Thyroid gland (tissue), 4 donors: ENCODE measurements at places on chromosomes 1 and 21.

- no peak for DNase-seq
Measured at GRCh38 chr1:40833979-40834378, 28.2 kb downstream of the CITED4 start.

- no peak for DNase-seq
Measured at GRCh38 chr21:44767834-44768831, 33.5 kb downstream of the UBE2G2 start.

DNA sequence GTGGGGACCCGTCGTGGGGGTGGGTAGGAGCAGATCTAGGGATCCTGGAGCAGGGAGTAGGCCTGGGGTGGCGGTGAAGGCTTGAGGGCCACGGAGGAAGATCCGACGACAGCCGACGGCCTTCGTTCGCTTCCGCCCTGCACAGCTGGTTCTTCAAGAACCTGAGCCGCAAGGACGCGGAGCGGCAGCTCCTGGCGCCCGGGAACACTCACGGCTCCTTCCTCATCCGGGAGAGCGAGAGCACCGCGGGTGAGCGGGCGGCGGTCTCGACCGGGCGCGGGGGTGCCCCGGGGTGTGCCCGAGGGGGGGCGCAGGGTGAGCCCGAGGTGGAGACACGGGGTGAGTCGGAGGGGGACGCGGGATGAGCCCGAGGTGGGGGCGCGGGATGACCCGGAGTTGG, 16.5 kb upstream of the HDAC1 start:
- DNase-seq: peak; percentile 53

DNA sequence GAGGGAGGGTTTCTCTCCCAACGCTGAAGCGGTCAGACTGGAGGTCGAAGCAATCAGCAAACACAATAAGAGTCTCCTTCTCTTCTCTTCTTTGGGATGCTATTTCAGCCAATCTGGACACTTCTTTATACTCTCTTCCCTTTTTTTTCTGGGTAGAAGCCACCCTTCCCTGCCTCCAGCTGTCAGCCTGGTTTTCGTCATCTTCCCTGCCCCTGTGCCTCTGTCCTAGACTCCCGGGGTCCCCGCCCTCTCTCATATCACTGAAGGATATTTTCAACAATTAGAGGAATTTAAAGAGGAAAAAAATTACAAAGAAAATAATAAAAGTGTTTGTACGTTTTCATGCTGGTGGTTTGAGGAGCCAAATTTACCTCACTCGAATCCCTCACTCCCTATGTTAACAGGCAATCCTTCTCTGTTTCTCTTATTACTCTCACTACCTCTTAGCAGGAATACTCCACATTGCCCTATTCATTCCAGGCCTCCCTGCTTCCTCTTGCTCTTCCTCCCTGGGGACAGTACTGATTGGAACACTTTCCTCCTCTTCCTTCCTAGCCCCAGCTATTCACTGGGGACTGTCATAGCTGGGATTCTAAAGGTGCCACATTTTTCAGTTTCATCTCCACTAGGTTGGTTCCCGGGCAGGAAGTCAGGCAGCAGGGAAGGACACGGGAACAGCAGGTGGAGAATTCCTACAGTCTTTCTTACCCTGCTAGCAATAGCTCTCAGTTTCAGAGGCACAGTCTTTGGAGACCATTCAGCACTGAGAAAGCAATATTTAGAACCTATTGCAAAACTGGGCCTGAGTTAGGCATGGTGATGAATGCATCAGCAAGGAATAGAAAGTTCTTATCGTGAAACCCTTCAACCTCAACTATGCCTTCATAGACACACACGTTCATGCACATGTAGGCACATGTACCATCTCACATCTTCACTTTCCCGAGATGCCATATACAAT, 288.0 kb downstream of the PBX1 start:
- no peak for DNase-seq

GRCh38 chr21:23968722-23969647, 1638.3 kb downstream of the MRPL39 start:
- DNase-seq: no peak

DNA sequence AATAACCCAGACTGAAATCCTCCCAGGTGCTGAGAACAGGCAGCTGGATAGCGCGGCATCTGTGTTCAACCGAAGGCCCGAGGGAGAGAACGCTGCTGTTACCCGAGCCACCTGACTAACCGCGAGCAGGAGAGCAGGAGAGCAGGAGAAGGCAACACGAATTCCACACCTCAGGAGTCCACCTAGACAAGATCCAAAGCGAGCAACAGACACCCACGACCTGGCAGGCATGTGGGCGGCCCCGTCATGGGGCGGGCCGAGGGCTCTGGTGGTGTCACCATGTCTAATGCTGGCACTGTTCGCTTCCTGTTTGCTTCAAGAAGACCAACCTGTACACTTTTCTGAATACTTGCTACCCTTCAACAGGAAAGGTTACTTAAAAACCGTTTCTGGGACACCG, 20.9 kb upstream of the SPATC1L start:
- no peak for DNase-seq

DNA sequence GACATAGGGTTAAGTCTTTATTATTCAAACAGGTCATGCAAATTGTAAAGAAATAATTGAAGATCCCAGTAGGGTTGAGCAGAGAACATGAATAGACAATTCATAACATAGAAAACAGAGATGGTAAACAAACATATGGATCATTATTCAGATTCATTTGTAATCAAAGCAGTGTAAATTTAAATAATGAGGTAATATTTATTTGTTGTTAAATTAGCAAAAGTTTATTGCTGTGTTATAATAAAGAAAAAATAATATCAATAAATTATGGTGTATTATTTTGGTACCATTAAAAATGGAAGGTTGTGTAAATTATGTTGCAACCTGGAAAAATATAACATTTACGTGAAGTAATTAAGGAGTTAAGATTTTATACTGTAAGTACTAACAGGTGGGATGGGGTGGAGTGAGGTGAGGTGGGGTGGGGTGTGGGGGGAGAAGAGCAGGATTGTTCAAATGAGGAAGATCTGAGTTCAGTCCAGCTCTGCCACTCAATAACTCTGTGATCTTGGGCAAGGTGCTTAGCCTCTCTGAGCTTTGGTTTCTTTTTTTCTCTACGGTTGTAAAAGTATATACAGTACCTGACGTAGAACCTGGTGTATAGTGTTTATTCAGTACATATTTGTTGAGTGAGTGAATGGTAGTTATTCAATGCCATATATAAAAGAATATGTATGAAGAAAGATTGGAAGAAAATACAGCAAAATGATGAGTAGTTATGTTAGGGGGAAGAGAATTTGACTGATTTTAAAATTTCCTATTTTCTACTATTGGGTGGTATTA, 140.3 kb upstream of the KIF26B start:
- DNase-seq: no peak

- peak; percentile 76 for DNase-seq
Measured at GRCh38 chr21:33403786-33404585, 773 bp downstream of the IFNGR2 start.

DNA sequence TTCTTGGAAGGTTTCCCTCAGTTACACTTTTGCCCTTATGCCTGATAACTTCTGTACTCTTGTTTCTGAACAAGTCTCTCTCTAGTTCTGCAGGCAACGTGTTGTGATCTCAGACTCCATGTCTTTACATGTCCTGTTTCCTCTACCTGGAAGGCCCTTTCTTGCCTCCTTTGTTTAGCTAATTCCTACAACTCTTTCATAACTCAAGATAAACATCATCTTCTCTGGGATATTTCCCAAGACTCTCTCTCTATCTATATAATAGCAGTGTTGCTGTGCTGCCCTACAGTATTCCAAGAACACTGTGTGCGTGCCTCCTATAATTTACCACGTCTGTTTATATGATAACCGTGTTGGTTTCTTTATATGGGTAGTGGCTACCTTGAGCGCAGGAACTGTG, 47.8 kb downstream of the CHRM3 start:
- DNase-seq: no peak

GRCh38 chr1:9476790-9477463, 62.3 kb upstream of the SLC25A33 start:
- no peak for DNase-seq

GRCh38 chr21:17660862-17661261, 48.2 kb upstream of the BTG3 start:
- no peak for DNase-seq

DNA sequence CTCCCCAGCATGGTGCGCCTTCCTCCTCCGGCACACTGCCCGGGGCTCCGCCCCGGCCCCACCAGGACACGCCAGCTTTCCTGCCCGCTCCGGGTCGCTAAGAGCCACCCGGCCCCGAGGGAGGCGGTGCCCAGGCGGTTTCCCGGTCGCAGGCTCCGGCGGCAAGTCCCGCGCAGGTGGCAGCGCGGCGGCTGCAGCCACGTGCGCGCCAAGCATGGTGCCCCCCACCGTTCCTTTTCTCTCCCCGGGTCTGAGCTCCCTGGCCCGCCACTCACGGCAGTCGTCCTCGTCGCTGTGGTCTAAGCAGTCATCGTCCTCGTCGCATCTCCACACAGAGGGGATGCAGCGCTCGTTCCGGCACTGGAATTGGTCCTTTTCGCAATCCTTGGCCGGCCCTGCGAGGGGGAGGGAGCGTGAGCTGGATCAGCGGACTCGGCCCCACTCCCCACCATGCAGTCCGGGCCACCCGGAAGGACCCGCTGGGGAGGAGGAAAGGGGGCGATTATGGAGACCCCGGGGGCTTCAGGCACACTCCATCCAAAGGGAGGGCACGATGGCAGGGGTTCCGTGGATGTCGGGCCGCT, 1.2 kb downstream of the LRP8 start:
- no peak for DNase-seq

DNA sequence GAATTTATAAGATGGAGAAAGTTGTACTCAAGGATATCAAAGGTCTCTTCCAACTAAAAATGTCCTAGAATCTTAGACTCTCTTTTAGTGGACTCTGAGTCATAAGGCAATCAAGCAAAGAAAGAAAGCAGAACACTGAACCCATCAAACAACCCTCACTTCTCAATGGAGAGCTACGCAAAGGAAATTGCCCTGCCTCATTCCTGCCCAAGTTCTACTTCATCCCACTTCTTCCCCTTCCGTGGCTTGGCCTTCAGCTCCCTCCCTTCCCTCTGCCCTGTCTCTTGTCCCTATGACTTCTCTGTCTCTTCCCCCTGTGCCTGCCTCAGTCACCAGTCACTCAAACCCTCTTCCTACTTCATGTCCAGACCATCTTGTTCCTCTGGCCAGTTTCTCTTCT, 58.5 kb downstream of the RIMS3 start:
- no peak for DNase-seq

DNA sequence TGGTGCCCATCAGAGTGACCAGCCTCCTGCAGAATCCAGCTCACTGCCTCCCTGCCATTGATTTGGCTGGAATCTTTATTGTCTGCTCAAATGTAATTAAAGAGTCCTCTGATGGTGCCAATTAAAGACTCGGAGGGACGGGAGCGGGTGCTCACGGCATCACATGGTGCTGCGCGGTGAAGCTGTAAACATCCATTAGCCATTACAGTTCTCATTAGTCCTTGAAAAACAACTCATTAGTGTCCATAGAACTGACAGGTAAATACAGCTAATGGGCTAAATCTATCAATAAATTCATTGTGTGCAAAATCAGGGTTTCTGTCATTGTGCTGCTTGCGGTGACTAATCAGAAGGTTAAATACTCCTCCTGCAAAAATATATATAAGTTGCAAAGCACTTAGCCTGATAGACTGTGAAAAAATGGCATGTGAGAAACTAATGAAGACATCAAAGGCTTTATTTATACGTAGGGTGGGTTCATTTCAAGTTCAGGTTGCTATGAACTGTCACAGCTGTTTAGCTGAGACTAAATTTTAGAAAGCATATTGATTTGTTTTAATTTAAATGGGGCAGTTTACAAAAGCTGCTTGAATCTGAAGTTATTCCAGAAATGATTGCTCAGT, 289.8 kb upstream of the POU3F1 start:
- DNase-seq: no peak

DNA sequence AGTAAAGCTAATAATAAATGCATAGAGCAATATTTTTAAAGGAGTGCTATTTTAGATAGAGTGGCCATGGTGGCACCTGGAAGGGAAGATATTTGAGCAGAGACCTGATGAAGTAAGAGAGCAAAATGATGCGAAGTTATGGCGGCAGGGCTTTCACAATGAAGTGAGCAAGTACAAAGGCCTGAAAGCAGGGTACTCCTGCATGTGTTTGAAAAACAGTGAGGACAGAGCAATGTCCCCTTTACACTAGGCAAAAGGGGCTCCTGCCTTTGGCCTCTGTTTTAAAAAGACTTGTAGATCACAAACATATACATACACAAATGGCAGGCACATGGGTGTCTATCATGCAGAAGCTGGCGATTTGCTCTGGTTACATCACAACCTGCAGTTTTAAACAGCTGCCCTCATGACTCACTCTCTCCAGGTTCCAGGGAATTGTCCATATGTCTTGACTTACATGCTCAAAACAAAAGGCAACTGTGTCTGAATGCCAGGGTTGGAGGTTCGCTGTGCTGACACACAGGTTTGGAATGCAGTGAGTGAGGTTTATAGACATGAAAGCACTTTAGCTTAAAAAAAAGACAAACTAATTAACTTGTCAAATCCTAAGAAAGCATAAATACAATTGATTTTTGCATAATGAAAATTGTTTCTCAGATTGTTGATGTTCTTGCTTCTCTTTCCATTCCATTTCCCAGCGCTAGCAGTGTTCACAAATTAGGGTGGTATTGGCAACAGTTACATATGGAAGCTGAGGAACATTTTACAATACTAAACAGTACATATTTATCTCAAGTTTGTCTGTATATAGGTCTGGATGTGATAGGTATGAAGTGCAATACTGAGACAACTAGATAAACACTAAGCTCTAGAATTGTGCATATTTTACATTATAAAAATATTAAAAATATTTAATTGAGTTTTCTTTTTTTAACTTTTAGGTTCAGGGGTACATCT, 313.9 kb downstream of the BARHL2 start:
- DNase-seq: no peak

- DNase-seq: no peak
Measured at GRCh38 chr1:237812061-237812460, 78.7 kb downstream of the ZP4 start.

DNA sequence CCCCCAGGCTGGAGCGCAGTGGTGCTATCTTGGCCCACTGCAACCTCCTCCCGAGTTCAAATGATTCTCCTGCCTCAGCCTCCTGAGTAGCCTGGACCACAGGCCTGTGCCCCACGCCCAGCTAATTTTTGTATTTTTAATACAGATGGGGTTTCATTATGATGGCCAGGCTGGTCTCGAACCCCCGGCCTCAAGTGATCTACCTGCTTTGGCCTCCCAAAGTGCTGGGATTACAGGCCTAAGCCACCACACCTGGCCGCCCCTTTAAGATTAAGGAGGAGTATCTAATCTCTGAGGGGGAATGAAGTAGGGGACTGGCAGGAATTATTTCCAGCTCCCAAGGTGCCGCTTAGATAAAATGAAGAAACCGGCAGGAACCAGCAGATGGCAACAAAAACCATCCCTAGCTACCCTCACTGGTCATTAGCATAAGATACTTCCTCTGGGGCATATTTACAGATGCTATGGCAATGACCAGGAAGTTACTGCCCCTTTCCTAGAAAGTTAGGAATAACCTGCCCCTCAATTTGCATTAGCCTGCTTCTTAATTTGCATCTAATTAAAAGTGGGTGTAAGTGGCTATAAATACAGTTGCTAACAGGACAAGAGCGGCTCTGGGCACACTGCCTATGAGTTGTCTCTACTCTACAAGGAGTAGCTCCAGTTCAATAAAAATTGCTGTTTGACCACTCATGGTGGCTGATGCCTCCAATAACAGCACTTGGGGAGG, 7.1 kb upstream of the NSUN4 start:
- no peak for DNase-seq
